ENCODE measurements at places on chromosomes 4 and X.

- no peak for DNase-seq
These were observed 959.0 kb downstream of the C4orf33 start for GRCh38 chr4:130054908-130055307.

DNA sequence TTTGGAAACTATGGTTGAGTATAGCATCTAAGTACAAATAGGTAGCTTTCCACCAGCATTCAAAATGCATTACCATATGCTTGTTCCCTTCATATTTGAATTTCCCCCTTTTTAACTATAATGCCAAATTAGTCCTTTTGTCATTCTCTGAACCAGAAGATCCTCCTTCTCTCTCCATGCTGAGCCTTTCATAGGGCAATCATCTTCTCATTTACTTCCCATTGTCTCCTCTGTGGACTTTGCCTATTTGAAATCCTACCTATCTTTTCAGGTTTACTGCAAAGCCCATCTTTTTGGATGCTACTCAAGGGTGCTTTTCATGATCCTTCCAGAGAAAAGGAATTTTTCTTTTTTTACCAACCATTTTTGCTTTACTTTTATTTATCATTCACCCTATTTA is 54.7 kb downstream of the DKK2 start:
- no peak for DNase-seq

GRCh38 chr4:138308356-138308755 is 66.2 kb upstream of the SLC7A11 start:
- DNase-seq: no peak

DNA sequence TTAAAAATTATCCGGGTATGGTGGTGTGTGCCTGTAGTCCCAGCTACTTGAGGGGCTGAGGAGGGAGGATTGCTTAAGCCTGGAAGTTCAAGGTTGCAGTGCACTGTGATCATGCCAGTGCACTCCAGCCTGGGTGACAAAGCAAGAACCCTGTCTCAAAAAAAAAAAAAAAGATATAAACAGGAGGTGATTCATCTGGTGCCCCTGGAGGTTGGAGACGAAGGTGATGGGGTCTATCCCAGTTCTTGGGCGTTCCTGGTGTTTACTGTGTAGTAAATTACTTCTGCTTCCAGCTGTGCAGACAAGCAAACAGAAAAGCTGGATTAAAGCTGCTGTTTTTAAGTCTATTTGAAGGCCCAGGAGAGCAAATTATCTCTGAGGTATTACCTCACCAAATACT is 19.9 kb downstream of the GPKOW start:
- no peak for DNase-seq

All from HS-5 (cell line).